AML-193 (cell line): ENCODE measurements at places on chromosomes 13 and 19.
A peak's percentile ranks its signal among the peaks of the same experiment; 100 is the strongest.

GRCh38 chr19:41995959-41996797 lies 2.1 kb upstream of the ATP1A3 start:
- DNase-seq: no peak

GRCh38 chr13:83672612-83673011 lies 209.7 kb downstream of the SLITRK1 start:
- DNase-seq: no peak

- DNase-seq: no peak
Observed at GRCh38 chr13:91563799-91564198, 165.4 kb downstream of the GPC5 start.

GRCh38 chr19:47467914-47468313 lies 3.8 kb downstream of the SLC8A2 start:
- DNase-seq: no peak

DNA sequence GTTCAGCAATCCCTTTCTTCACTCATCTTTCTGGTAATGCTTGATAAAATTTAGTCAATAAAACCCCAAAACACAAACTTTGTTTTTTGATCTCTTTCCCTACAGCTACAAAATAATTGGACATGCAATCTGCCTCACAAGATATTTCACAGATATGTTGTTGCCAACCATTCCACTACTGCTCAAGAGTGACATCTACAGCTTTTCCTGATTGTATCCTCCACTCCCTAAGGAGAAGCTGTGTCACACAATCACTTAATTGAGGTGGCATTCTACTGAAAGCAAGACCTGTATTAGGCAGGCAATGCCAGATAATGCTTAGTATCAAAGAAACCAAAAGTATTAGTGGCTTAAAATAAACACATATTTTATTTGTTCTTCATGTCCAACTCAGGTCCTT lies 1646.2 kb upstream of the SPRY2 start:
- no peak for DNase-seq

GRCh38 chr19:2291185-2291751 lies 9.3 kb upstream of the PEAK3 start:
- peak; percentile 20 for DNase-seq

- DNase-seq: no peak
Observed at GRCh38 chr19:28494461-28494860, 718.5 kb downstream of the UQCRFS1 start.

DNA sequence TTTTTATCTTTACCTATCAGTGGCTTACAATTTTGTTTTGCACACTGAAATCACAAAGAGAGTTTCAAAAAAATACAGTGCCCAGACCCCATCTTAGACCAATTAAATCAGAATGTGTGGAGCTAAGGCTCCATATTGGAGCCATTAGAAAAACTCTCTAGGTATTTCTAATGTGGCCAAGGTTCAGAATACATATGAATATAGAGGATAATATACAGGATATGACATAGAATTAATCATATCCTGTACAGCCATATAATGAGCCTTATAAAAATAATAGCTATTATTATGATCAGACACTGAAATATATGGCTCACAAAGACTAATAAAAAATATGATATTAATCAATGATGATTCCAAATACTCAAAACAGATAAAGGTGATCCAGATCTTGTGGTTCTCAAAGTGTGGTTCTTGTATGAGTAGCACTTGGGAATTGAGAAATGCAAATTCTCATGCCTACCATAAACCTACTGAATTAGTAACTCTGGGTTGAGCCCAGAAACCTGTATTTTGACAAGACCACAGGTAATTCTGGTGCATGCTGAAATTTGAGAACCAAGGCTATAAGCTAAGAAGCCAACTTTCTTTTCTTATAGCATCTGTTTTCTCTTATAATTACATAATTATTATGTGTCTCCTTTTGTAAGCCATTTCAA lies 408.0 kb downstream of the DIAPH3 start:
- DNase-seq: no peak

DNA sequence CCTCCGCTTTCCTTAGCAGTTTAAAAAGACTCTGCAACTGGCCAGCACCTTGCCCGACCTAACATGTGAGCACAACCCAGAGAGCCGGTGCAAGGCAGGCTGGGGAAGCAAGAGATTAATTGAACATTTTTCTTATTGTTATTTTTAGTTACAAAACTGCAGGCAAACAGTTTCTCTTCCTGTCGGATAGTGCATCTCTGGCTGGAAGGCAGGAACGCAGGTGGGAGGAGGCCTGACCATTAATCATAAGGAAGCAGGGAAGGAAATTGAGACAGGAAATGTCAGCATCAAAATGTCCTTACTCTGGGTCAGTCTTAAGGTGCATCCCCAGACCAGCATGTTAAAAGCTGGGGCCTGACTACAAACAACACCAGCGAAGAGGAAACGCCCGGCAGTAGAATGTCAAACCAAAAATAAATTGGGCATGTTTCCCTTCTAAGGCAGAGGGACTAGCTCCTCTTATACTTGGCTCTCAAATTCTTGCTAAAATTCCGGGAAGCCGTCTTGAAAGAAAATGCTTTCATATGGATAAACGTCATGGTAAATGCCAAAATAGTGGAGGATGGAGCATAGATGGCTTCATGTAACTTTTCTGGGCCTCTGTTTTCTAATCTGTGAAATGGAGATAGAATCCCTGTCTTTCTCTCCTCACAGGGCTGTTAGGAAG lies 226.8 kb downstream of the RAP2A start:
- no peak for DNase-seq

GRCh38 chr13:44231786-44232516 lies 141.7 kb upstream of the SERP2 start:
- DNase-seq: no peak

- DNase-seq: no peak
Observed at GRCh38 chr13:67134417-67135129, 95.6 kb downstream of the PCDH9 start.

- DNase-seq: no peak
Observed at GRCh38 chr13:40204246-40204645, 462.2 kb downstream of the FOXO1 start.

- no peak for DNase-seq
Observed at GRCh38 chr13:26523007-26523406, 34.5 kb upstream of the WASF3 start.
